ENCODE measurements at places on chromosomes 7 and 10. TPM values are rescaled to one million over a fixed set of nuclear protein-coding genes. Genes with fewer than 3 reads are reported as not detected.
A peak's percentile ranks its signal among the peaks of the same experiment; 100 is the strongest.

DNA sequence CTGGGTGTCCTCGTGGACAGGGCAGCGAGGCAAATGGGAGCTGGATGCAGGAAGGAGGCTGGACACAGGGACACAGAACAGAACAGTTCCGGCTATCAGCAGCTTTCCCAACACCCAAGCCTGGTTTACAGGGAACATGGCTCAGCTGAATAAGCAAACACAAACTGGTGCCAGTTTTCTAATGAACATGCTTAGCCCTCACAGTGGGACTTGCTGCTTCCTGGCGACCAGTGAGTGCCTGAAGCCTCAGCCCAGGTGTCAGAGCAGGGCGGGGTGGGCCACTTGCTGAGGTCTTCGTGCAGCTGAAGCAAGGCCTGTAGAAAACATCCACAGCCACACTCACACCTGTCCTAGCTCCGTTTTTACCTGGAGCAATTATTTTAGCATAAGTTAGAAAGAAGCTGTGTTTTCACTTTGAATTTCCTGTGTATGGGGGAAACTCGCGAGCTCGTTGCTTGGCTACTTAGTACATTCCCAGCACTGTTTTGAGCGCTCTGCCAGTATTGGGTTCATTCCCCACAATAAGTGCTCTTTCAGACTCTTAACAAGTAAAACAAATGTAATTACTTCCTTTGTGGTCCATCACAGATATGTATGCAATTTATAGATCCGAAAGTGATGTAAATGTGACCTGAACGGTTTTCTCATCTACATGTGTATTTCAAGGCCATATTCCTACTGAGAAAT is 261.2 kb upstream of the SHH start:
- no peak for DNase-seq

PLEKHS1 gene
- 0.45 TPM for total RNA-seq

DNA sequence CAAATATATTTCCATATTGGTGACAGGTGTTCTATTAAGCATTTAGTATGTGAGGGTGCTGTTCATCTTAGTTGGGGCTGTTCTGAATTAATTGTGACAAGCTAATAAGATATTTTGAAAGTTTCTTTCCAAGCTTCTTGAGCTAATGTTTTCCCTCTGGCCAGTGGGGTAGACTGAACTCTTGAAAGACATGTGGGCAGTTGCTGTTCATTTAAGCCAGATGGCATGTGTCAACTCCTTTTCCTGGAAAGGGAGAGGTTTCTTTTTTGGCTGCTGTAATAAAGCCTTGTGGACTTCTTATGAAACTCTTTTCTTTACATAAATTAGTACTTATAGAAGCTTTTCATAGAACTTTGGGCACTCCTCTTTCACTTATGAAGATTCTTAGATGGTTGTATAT is 21.7 kb downstream of the RAB18 start:
- peak; percentile 46 for DNase-seq

GRCh38 chr7:12943781-12944180 is 256.3 kb downstream of the ARL4A start:
- DNase-seq: no peak

CPED1 gene
- total RNA-seq: 0.52 TPM

DNA sequence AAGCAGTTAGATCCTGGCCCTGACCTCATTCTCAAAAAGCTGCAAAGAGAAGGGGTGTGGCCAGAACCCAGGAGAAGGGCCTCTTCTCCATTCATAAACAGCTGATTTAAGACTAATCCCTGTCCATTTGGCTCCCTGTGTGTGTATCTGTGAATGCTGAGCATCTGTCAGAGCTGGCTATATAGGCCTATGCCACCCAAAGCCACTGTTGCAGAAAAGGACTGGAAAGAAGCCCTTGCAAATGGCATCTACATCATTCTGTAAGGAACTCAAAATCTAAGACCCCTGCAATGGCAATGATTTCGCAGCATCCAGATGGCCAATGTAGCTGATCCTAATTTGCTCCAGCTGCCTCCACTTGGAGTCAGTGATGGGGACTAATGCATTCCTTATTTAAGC is 384.5 kb downstream of the KCNMA1 start:
- DNase-seq: no peak

GIMAP6 gene
- total RNA-seq: 0.15 TPM

DNA sequence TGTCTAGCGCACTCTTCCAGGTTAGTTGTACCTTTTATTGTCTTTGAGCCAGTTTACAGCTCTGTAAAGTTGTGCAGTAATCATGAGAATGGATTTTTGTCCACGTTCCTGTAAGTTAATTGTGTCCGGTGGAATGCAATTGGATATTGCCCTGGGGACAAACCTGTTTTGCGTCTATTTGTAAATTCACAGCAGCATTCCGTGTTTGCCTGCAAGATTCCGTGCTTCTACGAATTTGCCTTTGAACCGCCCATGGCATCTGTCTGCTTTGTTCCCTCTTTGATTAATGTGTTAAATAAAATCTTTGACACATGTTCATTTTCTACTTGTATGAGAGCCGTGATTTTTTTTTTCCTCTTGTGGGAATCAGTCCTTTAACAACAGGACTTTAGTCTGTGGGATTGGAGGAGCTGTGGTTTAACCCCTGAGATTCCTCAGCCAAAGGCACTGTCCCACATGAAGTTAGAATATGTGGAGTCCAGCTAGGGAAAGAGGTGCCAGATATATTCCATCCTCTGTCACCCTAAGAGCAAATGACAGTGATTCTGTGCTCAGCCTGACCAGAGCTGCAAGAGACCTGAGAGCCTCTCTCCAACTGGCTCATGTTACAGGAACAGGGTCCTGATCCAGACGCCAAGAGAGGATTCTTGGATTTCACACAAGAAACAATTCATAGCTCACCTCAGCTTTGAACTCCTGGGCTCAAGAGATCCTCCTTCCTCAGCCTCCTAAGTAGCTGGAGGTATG is 126.3 kb downstream of the COL26A1 start:
- DNase-seq: peak; percentile 90

SFXN3 gene
- total RNA-seq: 40.9 TPM

POLR2J3 gene
- 3.8 TPM for total RNA-seq

DNA sequence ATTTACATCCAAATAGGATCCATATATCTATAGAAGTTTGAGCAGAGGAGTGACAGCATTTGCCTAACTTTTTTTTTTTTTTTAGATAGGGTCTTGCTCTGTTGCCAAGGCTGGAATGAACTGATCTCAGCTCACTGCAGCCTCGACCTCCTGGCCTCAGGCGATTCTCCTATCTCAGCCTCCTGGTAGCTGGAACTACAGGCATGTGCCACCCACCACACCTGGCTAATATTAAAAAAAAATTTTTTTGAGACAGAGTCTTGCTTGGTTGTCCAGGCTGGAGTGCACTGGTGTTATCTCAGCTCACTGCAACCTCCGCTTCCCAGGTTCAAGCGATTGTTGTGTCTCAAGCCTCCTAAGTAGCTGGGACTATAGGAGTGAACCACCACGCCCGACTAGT is 15.1 kb downstream of the PPIA start:
- DNase-seq: no peak

DNA sequence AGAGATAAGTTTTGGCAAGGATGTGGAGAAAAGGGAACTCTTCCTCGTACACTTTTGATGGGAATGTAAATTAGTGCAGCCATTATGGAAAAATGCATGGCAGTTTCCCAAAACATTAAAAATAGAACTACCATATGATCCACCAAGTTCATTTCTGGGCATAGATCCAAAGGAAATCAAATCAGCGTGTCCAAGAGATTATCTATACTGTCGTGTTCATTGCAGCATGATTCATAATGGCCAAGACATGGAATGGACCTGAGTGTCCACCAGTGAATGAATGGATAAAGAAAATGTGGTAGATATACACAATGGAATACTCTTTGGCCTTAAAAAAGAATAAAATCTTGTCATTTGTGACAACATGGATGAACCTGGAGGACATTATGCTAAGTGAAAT is 70.3 kb upstream of the RSU1 start:
- DNase-seq: no peak

PIP gene
- total RNA-seq: not detected

DNA sequence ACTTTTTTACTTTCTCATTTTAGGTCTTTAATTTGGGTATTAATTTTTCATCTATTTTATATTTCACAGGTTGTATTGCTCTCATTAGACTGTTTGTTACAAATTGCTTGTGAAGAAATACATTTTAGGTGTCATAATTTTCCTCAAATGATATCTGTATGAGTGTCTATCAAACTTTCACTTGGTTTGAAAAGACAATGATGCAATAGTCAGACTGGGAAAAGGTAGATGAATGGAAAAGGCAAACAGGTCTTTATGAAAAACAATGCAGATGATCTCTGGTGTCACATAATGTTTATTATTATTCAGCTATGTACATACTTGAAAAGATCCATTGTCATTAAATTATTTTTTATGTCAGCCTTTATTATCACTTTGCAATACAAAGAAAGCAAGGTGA is 80.2 kb downstream of the PTPRZ1 start:
- no peak for DNase-seq

DNA sequence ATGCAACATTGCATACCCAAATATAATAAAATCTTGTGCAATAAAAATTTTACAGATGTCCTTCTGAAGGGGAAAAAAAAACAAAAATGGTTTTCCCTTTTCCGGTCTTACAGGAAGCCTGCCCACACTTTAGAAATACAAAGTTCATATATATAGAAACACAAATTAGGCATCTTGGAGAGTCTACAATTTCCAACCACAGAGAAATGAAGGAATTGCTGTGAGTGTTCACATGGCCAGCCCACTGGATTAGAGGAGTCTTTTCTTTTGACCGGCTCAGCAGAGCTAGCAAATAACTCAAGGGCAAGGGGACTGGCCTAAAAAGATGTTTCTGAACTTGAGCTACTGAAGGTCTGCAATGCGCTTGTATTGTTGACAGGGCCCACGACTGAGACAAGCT is 92.4 kb downstream of the GLI3 start:
- no peak for DNase-seq

WNT8B gene
- not detected for total RNA-seq

INA gene
- 5.2 TPM for total RNA-seq

DNA sequence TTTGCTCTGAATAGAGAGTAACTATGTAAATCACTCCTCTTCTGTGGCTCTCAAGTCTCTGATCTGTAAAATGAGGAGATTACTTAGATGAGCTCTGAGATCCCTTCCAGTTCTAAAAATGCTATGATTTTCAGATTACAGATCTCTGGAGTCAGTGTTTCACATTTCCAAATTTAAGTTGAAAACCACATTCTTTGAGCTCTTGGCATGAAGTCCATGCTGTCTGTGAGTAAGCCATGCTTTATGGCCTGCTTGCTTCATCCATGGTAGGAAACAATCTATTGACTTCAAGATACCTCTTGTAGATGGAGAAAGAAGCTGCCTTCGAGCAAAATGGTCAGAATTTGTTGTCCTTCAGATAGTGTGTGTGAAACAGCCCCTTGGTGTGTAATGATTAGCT is 64.9 kb downstream of the CELF2 start:
- no peak for DNase-seq

KCP gene
- 6.8 TPM for total RNA-seq

DNA sequence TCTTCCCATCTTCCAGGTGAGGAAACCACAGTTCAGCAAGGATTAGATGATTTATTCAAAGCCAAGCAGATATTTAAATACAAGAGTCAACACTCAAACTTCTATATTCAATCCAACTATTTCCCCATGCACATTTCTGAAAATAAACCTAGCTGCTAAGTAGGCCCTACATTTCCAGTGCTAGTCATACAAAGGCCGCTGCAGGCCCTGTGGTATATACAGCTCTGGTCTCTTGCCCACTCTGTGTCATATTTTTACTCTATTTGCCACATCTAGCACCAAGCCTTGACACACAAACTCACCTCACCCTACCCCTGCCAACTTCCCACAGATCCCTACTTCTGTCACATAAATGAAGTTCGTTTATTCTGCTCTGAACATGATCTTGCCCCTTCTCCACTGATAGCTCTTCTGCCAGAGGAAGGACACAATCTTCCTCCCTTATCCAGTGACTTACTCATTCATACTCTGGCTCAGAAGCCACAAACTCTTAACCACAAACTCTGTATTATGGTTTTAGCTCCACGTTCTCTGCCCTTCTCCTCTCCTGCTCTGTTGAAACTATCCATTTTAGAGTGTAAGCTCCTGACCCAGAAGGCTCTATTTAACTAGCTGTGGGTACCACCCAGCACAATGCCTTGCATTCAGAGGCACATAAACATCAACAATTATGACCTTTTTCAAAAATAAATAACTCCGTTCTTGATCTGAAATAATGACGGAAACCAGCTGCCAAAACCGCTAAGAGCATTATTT is 180.7 kb downstream of the CPEB3 start:
- peak; percentile 44 for DNase-seq

GRCh38 chr10:78644550-78644949 is 424.2 kb upstream of the ZMIZ1 start:
- DNase-seq: no peak

DNA sequence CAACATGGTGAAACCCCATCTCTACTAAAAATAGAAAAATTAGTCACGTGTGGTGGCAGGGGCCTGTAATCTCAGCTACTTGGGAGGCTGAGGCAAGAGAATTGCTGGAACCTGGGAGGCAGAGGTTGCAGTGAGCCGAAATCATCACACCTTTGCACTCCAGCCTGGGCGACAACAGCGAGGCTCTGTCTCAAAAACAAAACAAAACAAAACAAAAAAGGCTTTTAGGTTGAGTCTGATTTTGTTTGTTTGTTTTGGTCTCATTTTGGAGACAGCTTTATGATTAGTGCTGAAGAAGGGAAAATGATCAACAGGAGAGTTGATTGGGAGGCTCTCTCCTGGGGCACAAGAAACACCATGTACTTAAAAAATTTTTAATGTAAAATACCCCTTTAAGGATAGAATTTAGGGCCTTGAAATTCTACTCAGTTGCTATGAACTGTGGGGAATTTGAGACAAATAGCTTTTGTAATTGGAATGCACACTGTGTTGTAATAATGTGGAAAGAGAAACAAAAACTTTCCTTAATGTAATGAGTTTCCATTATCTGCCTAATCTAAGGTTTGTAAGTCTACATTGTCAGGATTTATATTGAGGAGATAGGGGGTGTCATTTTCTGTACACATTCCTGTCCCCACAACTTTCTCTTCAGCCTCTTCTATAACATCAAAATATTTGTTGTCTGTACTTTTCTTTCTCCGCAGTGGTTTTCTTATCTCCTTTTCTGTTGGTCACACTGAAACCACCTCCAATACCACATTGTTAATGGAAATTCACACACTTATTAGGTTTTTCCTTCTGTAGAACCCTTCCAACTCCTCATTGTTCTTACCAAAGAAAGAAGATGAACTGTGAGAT is 41.3 kb downstream of the ARID5B start:
- peak; percentile 73 for DNase-seq

HOXA11 gene
- total RNA-seq: 1.7 TPM

DNA sequence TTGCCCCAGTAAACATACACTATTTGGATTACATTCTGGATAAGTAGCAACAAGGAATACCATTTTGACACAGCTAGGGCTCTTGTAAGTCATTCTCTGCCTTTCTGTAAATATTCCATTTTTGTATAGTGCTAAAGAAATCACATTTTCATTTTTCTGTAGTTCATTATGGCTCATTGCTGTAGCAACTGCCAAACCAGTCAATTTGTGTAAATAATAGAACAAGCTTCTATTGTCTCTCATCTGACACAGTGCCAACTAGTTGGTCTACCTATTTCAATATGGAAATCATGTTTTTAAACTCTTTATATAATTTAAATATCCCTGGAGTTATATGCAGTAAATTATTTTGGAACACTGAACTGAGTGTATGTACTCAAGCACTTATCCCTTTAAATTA is 193.7 kb downstream of the RELN start:
- DNase-seq: no peak

TAS2R41 gene
- total RNA-seq: not detected
